Epithelial cell of esophagus (primary cell): ENCODE measurements at places on chromosomes 2 and 18.
A peak's percentile ranks its signal among the peaks of the same experiment; 100 is the strongest.

DNA sequence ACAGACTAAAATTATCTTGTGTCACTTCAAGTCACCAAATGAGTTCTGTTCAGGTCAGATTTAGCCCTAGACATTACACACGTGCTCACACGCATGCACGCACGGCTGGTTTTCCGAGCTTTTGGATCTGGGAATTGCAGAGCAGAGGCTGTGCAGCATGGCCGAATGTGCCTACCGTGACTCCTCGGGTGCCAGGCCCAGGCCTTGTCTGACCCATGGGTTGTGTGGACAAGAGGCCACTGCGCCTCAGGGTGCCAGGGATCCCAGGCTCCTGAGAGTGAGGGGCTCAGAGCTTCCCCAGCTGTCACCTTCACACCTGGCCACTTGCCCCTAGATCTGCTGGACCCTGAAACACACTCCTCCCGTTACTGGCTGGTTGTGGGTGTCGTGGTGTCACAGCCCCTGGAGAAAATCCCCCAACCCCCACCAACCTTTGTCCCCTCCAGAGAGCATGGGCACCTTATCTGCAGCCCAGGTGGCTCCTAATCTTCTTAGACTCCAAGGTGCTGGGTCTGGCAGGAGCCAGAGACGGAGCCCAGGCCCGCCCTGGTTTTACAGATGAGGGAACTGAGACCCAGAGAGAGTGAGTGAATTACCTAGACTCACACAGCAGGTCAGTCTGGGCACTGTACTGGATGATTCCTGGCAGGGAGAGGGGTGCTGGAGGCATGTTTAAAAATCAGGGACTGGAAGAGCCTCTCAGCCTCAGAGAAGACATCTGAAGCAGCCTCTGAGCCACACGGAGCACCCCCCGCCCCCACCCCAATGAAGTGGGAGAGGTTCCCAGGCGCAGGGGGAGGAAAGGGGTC is 56.8 kb downstream of the ATOH8 start:
- no peak for DNase-seq

- DNase-seq: peak; percentile 77
These were observed 64.9 kb upstream of the WIPF1 start for GRCh38 chr2:174662459-174662858.

DNA sequence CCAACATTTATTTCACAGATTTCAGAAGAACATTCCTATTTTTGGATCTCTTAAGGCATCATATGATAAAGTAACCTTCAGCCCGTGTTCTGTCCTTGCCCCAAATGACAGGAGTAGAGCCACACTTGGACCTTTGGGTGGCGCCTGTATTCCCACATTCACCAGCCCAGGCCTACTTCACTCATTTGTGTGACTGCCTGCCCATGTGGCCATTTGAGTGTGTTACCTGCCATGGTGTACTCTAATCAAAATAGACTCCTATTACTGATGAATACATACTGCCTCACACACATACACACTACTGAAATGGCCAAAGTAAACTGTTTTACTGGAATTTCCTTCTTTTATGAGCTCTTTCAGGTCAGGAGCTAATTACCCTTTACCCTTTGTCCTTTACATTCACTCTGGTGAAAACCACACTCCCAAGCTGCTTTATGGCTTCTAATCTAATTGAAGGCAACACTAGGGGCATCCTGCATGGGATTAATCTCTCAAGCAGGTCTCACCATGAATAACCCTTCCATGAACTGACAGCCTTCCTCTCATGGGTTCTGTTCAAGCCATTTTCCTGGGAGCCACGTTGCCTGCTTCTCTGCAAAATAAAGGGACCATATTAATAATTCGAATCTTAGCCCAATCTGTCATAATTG is 271.0 kb upstream of the GALNT5 start:
- DNase-seq: no peak

DNA sequence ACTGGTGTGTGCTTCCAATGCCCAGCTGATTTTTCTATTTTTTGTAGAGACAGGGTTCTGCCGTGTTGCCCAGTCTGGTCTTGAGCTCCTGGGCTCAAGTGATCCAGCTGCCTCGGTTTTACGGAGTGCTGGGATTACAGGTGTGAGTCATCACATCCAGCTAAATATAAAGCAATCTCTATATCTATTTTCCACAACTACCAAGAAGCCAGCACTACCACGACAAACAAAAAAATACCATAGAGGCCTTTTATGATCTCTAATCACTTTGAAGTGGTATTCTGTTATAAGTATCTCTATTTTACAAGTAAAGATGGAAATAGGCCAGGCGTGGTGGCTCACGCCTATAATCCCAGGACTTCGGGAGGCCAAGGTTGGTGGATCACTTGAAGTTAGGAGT is 34.7 kb downstream of the C2orf74 start:
- DNase-seq: no peak

DNA sequence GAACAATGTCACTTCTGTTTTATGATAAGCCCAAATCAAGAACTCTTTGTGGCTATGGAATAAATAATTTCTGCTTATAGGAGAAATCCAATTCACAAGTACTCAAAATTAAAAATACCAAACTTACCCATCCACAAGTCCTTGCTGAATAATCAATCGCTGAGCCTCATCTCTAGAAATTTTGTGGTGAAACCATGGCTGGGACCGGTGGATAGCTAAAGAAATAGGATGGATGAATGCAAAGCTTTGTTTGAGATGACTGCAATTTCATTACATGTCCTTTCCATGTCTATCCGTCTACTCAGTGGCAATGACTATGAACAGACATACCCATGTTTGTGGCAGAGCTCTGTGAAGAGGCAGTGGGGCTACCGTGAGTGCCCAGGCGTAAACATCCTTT is 124.4 kb downstream of the GRB14 start:
- no peak for DNase-seq

GRCh38 chr18:45792506-45793263 is 32.8 kb upstream of the SIGLEC15 start:
- DNase-seq: peak; percentile 20

DNA sequence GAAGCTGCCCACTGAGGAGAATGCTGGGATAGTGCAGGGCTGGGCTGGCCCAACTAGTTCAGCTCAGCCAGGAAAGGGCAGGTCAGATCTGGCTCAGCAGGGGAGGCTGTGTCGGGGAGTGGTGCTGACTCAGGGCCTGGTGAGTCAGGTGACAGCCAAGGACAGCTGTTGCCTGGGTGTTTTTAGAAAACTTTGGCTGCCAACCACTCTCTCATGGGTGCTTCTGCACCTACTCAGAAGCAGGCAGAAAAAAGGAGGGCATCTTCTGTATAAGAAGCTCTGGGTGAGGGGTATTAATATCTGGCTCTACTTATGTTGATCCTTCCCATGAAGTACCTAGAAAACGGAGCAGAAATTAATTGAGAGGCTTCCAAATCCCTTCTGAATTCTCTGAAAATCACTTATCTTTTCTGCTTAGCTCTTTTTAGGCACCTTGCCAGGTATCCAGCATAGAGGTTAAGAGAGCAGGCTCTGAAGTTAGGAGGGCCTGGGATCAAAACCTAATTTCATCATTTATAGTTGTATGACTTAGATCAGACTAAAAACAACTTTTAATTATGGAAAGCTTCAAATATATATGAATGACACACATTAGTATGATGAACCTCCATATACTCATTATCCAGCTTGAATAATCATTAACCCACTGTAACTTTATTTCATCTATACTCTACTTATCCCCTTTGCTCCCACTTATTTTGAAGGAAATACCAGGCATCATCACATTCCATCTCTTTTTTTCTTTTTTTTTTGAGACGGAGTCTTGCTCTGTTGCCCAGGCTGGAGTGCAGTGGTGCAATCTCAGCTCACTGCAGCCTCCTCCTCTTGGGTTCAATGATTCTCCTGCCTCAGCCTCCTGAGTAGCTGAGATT is 15.5 kb upstream of the RAB10 start:
- DNase-seq: peak; percentile 97

- DNase-seq: peak; percentile 25
These were observed 2.2 kb downstream of the NOL4 start for GRCh38 chr18:34222307-34223163.

DNA sequence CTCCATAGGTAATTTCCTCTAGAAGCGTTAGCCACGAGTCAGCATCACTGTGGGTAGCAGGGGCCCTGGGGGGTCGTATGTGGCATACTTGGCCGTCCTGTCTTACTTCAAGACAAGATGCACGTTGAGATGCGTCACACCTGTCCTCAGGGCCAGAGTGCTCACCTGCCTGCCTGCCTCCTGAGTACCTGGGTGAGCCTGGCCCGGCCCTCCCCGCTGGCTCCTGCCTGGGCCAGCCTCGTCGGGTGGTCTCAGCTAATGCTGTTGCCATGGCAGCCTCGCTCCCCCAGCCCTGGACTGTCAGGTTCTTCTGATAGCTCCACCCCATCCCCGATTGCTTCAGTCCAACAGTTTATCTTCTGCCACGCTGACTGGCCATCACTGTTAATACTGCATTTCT is 232.4 kb downstream of the GBX2 start:
- no peak for DNase-seq

DNA sequence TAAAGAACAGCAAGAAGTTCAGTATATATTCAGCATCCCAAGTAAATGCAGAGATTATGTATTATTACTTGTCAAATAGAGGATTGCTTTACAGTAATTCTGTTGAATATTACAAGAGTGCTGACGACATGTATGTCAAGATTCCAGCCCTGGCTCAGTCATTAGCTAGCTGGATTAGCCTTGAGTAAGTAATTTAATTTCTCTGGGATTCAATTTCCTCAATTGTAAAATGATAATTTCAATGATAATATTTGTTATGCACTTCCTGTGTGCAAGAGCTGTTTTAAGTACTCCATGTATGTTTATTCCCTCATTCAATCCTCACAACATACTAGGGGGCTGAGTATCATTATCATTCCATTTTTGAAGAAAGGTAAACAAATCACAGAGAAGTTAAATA is 44.0 kb downstream of the TCF4 start:
- DNase-seq: no peak

- DNase-seq: no peak
These were observed 51.6 kb downstream of the REL start for GRCh38 chr2:60932954-60933353.

DNA sequence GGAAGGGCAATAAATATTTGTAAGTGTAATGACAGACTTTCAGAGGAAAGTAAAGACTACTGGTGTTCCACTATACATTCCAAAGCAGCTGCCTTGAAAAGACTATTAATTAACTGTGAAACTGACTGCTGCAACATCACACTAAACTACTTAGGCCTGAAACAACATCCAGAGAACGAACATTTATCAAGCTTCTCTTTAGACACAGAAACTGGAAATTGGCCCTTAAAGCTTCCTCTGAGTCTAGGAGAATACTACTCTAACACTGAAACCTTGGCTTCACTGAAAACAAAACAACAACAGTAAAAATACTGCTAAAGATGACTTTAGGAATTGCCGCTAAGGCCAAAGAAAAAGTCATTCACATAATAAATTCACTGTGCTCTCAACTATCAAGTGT is 74.6 kb downstream of the ESCO1 start:
- no peak for DNase-seq

DNA sequence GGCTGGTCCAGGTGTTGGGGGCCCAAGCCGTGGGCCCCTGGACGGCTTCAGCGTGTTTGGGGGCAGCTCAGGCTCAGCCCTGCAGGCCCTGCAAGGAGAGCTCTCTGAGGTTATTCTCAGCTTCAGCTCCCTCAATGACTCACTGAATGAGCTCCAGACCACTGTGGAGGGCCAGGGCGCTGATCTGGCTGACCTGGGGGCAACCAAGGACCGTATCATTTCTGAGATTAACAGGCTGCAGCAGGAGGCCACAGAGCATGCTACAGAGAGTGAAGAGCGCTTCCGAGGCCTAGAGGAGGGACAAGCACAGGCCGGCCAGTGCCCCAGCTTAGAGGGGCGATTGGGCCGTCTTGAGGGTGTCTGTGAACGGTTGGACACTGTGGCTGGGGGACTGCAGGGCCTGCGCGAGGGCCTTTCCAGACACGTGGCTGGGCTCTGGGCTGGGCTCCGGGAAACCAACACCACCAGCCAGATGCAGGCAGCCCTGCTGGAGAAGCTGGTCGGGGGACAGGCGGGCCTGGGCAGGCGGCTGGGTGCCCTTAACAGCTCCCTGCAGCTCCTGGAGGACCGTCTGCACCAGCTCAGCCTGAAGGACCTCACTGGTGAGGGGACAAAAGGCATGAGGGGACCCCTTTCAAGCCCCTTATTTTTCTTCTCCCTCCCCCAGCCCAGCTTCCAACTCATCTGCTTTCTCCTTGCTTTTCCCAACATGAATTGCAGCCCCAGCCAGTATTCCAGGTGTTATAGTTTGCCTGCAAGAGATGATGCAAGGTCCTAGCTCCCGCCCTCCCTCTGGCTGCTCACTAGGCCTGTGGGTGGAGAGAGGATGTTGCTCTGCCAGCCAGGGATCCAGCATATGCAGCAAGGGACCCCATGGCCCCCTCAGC is 2.9 kb upstream of the KHK start:
- DNase-seq: peak; percentile 66

DNA sequence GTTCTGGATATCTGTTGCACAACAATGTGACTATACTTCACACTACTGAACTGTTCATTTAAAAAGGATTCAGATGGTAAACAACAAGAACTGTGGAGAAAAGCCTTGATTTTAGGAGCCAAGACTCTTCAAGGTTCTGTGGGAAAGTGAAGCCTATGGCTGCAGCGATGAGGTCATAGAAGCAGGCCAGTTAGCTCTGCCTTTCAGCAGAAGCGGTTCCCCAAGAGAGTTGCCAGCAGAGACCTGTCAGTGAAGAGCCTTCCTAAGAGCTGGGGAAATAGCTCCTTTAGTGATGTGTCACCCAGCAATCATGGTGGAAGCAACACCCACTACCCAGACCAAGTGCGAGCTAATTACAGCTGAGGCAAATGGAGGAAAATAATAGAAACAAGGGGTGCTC is 346.5 kb upstream of the ETAA1 start:
- DNase-seq: peak; percentile 63

GRCh38 chr2:68368654-68369336 is 3.7 kb downstream of the PLEK start:
- peak; percentile 82 for DNase-seq

DNA sequence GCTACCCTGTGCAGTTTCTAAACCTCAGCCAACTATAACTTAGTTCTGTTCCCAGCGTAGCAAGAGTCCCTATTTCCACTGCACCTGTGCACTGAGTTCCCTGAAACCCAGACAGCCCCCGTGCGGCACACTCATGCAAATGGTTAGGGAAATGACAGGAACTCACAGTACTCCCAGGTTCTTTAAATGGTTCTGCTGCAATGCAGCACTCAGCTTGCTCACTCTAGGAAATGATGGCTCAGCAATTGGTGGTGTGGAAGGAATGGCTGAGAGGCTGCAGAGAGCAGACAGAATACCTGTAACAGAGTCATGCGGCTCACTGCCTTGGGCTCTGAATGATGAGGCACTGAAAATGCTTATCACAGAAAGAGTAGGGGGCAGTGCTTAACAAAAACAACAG is 143.0 kb downstream of the RAD51AP2 start:
- DNase-seq: peak; percentile 23

- DNase-seq: no peak
These were observed 504.7 kb downstream of the ERBB4 start for GRCh38 chr2:212033888-212034287.

DNA sequence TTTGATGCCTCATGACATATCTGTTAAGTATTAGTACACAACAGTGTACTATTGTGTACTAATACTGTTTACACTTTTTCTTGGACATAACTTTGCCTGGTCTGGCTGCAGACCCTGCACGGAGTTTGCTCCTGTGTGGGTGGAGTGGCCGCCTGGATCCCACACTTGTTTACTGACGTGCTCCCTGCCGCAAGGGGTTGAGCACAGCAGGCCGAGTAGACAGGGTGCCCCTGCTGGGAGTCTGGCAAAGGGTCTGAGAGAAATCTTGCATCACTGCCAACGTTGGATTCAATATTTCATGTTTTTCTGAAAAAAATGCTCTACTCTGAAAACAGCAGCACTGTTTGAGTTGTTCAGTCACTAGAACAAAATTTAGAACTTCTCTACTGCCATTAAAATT is 59.0 kb downstream of the PDK1 start:
- DNase-seq: no peak
